ENCODE measurements at places on chromosomes 1 and 21. TPM values are rescaled to one million over a fixed set of nuclear protein-coding genes. Genes with fewer than 3 reads are reported as not detected.

- peak; percentile 6 for DNase-seq
Measured at GRCh38 chr1:30323841-30324240, 399.5 kb downstream of the MATN1 start.

DNA sequence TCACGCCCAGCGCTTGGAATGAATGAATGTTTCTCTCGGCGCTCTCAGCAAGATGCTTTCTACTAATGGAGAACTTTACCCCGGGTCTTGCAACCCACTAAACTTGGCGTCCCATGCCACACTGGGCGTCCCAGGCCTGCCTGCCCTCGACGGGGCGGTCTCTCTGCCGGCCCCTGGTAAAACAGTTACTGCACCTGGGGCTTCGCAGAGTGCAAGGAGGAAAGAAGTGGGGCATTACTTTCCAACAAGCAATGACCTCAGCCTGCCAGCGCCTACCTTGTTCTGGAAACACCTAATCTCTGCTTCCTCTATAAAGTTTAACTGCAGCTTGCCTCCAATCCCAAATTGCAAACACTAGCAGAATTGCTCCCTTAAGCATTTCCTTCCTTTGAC lies 27.8 kb upstream of the NFIA start:
- DNase-seq, result no peak

DNA sequence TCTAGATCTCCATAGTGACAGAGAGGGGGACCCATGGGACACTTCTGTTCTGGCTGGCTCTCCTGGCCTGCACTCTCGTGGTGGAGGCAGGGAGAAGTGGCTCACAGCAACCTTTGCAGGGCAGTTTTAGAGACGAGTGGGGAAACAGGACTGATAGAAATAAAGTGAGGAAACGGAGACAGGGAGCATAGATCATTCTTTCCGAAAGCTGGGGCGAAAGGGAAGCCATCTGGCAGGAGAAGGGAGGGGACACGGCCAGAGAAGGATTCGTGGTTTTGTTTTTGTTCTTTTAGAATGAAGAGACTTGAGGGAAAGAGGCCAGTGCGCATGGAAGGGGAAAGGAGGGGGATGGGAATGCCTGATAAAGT lies 3.5 kb downstream of the TIE1 start:
- no peak for DNase-seq

DNA sequence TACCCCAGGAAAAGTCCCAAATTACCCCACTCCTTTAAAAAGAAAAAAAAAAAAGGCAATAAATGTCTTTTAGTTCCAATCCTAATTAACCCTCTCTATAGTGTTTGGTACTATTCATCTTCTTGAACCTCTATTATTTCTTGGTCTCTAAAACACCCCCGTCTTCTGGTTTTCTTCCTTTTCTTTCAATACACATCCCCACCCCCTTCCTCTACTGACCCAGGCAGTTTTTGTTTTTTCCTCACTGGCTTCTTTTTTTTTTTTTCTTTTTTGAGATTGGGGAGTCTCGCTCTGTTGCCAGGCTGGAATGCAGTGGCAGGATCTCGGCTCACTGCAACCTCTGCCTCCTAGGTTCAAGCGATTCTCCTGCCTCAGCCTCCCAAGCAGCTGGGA lies 26.1 kb downstream of the EGLN1 start:
- no peak for DNase-seq

- no peak for DNase-seq
Measured at GRCh38 chr1:28127617-28128257, 39.3 kb upstream of the EYA3 start.

ICOSLG gene
- total RNA-seq, result not detected

RNU1-4 gene
- total RNA-seq, result not detected

HSD3B1 gene
- not detected for total RNA-seq

KRTCAP2 gene
- total RNA-seq, result 209 TPM

PPIAL4G gene
- not detected for total RNA-seq
